ENCODE measurements at places on chromosomes 2 and 18. TPM values are rescaled to one million over a fixed set of nuclear protein-coding genes. Genes with fewer than 3 reads are reported as not detected.

NDUFB3 gene
- 2.2 TPM for total RNA-seq

C2orf81 gene
- 0.82 TPM for total RNA-seq

HOXD12 gene
- total RNA-seq, result not detected

TUBB8B gene
- total RNA-seq, result not detected

DSC1 gene
- not detected for total RNA-seq

- H3K27ac ChIP-seq, result no peak overlapping the region
- no peaks in the 10 kb centered on the region for H3K27me3 ChIP-seq
- no peak overlapping the region for H3K4me3 ChIP-seq
- no peak for DNase-seq
- H3K4me1 ChIP-seq, result no peaks in the 10 kb centered on the region
These were observed 187.5 kb upstream of the DTNA start for GRCh38 chr18:34522603-34523002.

RGPD8 gene
- total RNA-seq, result 10.8 TPM

BIRC6 gene
- 186 TPM for total RNA-seq
